T-helper 2 cell treated with Interferon-gamma antibody and Interleukin-4, amounts not matched to agents 5 μg/mL and 100 μg/mL, for 36 hours (primary cell): ENCODE measurements at places on chromosomes 2 and 18.

GRCh38 chr2:205311201-205311600, 371.1 kb upstream of the NRP2 start:
- DNase-seq, result no peak
- H3K36me3 ChIP-seq, result no peaks in the 10 kb centered on the region
- H3K27me3 ChIP-seq, result peaks cover 5% of the 10 kb centered on the region

DNA sequence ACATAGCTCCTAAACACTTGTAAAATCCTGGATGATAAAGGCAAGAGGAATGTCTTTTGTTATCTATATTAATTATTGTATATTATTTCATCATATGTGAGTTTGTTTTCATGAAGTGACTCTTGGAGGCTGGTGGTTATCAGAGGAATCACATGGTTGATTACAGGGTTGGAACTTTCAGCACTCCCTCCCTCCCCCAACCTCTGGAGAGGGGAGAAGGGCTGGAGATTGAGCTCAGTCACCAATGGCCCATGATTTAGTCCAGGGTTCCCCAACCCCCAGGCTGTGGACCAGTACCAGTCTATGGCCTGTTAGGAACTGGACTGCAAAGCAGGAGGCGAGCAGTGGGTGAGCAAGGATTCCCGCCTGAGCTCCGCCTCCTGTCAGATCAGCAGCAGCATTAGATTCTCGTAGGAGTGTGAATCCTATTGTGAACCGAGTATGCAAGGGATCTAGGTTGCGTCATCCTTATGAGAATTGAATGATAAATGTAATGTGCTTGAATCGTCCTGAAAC, 37.7 kb downstream of the FBXO48 start:
- peaks cover 2% of the 10 kb centered on the region for H3K4me1 ChIP-seq
- DNase-seq, result no peak
- H3K27me3 ChIP-seq, result peaks cover 4% of the 10 kb centered on the region
- H3K4me3 ChIP-seq, result no peak overlapping the region

- H3K4me1 ChIP-seq, result no peaks in the 10 kb centered on the region
- H3K27me3 ChIP-seq, result peaks cover 19% of the 10 kb centered on the region
- H3K27ac ChIP-seq, result no peak overlapping the region
- no peak for DNase-seq
- H3K4me3 ChIP-seq, result no peak overlapping the region
Observed at GRCh38 chr18:27188309-27188708, 3.2 kb upstream of the CHST9 start.

DNA sequence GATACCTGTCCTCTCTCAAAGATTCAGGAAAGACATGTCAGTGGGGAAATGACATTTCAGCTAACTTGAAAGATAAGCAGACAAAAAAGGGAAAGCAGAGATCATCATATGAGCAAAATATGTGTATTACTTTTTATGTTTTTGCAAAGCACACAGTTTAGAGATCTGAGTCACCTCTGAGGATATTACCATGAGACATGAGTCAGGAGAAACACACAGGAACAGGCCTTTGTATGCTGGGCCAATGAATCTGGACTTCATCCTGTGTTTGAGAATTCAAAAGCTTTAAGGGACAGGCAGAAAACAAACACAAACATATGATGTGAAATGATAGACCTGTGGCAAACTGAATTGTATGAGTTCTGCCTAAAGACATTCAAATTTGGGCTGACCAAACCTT, 306.0 kb upstream of the EPC2 start:
- peaks cover 7% of the 10 kb centered on the region for H3K36me3 ChIP-seq
- H3K4me3 ChIP-seq, result no peak overlapping the region
- no peaks in the 10 kb centered on the region for H3K27me3 ChIP-seq
- no peak overlapping the region for H3K27ac ChIP-seq
- no peak for DNase-seq

DNA sequence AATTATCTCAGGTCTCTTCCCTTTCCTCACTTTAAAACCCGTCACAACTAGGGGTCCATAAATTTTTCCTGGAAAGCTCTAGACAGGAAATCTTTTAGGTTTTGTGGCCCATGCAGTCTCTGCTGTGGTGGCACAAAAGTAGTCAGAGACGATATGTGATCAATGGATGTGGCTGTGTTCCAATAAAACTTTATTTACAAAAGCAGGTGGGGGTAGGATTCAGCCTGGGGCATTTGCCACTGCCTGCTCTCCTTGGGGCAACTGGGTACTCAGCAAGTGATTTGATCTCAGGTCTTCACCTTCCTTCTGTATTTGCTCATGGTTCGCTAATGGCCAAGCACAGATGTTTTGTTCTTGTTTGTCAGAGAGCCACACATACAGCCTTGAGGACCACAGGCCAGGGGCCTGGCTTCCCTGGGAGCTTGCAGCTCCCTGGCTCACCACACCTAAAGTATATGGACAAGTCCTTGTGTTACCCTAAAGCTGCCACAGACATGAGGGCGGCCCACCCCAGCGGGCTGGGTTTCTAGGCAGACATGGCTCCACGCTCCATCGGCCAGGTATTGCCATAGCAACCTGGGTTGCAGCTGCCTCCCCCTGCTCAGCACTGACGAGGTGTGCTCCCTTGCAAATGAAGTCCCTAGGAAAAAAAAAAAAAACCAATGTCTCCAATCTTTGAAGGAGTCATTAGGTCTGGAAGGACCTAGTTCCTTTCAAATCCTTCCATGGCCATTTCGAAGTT, 89.7 kb upstream of the YWHAQ start:
- no peak overlapping the region for H3K4me3 ChIP-seq
- no peaks in the 10 kb centered on the region for H3K36me3 ChIP-seq
- H3K27me3 ChIP-seq, result peaks cover 3% of the 10 kb centered on the region

GRCh38 chr18:78521136-78521535, 458.5 kb upstream of the SALL3 start:
- no peaks in the 10 kb centered on the region for H3K27me3 ChIP-seq
- H3K27ac ChIP-seq, result no peak overlapping the region
- DNase-seq, result no peak
- no peaks in the 10 kb centered on the region for H3K4me1 ChIP-seq
- no peaks in the 10 kb centered on the region for H3K36me3 ChIP-seq
- H3K4me3 ChIP-seq, result no peak overlapping the region
